ENCODE measurements at places on chromosomes 1 and 21.

- DNase-seq, result no peak
Measured at GRCh38 chr1:173113015-173113741, 62.4 kb upstream of the TNFSF18 start.

DNA sequence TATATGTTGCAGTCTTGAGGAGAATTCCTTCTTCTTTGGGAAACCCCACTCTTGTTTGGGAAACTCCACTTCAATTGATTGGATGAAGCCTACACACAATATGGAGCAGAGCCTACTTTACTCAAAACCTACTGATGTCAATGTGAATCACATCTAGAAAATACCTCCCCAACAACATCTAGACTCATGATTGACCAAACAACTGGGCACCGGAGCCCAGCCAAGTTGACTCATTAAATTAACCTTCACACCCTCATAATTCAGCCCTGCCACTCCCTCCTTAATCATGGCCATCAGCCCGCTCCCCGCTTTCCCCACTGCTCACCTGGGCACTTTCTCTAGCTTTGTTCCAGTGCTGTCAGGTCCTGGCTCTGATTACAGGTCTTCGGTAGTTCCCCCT is 208.1 kb upstream of the MAP1LC3C start:
- no peak for DNase-seq

DNA sequence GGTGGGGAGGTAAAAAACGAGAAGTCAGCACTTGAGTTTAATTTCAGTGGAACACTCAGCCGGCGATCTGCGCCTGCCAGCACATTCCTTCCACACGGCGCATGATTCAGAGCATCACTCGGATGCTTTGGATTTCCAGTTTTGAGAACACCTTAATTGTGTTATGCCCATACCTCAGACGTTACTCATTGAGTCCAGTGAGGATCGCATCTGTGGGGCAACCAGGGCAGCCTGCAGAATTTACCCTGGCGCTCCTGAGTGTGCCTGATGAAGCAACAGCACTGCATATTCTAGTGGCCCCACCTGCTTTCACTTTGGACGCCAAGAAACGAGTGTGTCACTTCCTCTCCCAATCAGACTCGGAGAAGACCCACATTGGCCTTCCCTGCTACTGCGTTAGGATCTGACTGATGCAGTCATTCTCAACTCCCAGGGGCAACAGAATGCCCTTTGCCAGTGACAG is 19.9 kb downstream of the FAM89A start:
- DNase-seq, result no peak

DNA sequence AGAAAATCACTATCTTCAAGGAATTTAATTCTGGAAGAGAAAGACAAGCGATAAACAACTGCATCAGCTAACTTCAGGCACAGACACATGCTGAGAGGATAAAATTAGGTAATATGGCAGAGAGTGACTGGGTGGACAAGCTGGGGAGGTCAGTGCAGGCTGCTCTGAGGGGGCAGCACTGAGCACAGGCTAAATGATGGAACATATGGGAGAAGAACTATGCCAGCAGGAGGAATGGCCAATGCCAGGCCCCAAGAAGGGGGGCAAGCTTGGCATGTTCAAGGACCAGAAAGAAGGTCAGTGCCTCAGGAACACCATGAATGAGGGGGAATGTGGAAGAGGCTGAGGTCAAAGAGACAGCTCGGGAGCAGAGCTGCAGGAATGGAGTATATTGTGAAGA is 190.7 kb upstream of the MAP1LC3C start:
- DNase-seq, result no peak

DNA sequence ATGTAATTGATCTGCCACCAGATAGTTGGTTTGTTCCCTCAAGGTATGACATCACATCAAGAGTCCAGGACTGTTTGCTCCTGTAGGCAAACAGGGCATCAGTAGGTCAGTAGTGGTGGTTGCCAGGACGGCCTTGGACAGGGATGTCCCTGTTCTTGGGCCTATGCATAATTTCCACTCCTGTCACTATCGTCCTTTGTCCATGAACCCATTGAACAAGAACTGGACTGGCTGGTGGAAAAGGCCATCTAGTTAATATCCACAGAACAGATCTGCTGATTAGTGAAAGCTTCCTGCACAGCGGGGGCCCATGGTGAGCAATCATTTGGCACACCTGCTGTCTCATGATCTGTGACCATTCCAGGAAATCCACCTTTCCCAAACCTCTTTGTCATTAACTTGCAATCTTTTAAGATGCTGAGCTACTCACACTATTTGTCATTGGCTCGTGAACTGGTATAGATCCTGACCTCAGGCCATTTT is 12.4 kb upstream of the BSDC1 start:
- DNase-seq, result peak; percentile 53

DNA sequence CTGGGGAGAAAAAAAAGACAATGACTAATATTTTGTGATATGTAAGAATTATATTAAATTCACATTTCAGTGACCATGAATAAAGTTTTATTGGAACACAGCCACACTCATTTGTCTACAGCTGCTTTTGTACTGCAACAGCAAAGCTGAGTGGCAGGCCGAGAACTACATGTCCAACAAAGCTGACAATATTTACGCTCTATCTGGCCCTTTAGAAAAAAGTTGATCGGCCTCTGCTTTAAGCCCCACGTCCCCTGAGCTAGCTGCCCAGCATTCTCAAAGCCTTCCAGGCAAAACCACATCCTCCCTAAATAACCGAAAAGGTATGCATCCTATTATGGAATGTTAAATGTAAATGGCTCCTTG is 8.6 kb downstream of the SLC2A1 start:
- no peak for DNase-seq

- no peak for DNase-seq
Measured at GRCh38 chr1:158013840-158014730, 20.6 kb downstream of the KIRREL1 start.

DNA sequence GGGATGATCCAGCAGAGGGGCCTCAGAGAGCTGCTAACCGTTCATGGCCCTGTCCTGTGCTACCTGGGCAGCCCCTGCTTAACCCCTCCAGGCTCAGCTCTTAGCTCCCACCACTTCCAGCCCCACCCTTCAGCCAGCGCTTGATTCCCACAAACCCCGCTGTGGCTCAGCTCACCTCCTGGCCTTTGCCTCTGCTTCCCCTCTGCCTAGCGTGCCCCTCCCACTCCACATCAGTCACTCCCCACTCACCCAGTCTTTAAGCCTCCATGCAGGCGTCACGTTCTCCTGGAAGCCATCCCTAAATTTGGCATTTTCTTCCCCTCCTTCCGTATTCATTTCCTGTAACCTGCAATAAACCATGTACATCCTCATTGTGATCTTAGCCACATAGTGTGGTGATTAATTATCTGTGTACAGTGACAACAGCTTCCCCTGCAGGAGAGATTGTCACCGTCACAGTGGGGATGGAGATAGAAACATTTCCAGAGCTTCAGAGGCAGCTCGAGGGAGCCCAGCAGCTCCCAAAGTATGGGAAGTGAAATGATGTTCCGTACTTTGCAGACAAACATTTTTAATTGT is 65.5 kb downstream of the EPHB2 start:
- no peak for DNase-seq

- DNase-seq, result no peak
Measured at GRCh38 chr21:45259206-45259840, 28.4 kb downstream of the POFUT2 start.

GRCh38 chr1:29256979-29257804 is 20.9 kb downstream of the PTPRU start:
- DNase-seq, result no peak

GRCh38 chr1:212871976-212872375 is 13.9 kb downstream of the FLVCR1 start:
- DNase-seq, result no peak

DNA sequence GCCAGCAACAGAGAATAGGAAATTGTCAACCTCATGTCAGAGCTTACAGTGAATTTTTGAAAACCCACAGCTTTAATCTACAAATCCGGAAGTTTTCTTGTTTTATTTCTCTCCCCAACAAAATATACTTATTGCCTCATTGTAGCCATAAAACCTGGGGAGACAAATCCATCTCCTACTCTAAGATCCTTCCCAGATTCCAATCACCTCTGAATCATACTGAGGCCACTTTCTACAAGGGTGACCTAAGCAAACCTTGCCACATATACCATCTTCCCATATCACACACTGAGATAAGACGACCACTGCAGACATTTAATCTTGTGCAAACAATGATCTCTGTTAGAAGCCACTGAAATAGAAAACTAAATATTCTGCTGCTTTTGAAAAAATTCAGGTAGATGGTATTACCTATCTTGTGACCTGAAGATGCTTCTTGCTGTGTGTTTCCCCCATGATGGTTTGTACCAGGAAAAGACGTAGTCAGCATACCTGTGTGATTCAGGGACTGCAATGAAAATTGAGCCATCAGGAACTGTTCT is 171.5 kb upstream of the DUSP10 start:
- no peak for DNase-seq

DNA sequence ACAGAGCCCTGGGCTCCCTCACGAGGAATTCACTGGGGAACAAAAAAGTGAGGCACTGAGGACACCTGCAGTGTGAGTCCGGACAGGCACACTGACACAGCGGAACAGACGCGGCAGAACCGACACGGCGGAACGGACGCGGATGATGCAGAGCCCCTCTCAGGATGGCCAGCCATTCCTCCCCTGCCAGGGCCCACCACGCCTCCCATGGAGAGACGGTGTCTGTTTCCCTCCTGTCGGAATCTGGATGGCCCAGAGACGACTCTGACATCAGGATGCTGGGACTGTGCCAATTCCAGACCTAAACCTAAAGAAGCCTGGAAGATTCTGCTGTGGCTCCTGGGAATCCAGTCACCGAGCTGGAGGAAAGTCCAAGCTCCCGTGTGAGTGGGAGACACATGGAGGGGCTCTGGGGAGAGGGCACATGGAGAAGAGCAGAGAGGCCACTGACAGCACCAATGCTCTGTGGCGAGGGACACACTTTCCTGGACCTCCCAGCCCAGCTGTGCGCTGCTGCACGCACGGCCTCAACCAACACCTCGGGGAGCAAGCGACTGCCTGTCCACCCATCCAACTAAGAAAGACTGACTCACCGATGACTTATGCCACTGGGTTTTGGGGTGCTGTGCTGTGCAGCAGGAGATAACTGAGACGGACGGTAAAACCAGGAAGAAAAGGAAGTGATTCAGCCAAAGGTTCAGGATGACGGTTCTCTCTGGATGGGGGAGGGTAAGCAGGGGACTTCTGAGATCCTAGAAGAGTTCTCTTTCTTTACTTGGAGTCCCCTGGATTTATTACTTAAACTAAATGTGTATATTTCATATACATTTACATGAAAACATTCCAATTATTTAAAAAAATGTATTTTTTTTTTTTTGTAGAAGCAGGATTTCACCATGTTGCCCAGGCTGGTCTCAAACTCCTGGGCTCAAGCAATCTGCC is 23.3 kb downstream of the ZBTB17 start:
- DNase-seq, result no peak

DNA sequence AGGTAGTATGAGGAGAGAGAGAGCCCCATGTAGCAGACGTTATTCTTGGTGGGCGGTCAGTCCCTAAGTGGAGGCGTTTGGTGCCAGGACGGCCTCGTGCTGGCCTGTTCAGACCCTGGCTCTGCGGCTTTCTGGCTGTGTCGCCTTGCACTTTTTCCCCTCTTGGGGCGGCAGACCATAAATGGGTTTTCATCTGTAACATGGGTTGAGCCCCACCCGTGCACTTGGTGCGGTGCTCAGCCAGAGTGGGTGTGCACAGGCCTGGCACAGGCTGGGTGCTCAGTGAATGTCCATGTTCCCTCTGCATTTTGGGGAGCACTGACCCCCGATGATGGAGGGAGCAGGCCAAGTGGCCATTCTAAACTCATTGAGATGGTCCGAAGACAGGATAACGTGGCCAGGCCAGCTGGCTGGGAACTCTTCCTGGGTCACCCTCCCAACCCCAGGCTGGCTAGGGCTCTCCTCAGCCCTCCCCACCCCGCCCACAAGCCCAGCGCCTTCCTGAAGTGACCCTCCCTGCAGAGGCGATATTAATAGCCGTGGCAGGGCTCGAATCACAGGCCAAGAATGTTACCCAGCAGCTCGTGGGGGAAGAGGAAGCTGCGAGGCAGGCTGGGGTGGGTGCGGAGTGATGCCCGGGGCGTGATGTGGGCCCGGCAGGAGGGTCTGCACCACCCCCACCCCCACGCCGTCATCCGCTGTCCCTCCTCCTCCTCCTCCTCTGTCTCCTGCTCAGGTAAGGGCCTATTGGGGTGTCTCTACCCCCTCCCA is 78.5 kb downstream of the ARHGEF10L start:
- DNase-seq, result peak; percentile 43

GRCh38 chr21:22649246-22649645 is 1651.0 kb downstream of the NCAM2 start:
- no peak for DNase-seq

GRCh38 chr1:170881268-170882265 is 53.8 kb upstream of the MROH9 start:
- DNase-seq, result no peak

GRCh38 chr1:199362996-199363395 is 664.5 kb upstream of the NR5A2 start:
- DNase-seq, result no peak

GRCh38 chr1:35894183-35894582 is 11.2 kb downstream of the AGO1 start:
- peak; percentile 23 for DNase-seq

DNA sequence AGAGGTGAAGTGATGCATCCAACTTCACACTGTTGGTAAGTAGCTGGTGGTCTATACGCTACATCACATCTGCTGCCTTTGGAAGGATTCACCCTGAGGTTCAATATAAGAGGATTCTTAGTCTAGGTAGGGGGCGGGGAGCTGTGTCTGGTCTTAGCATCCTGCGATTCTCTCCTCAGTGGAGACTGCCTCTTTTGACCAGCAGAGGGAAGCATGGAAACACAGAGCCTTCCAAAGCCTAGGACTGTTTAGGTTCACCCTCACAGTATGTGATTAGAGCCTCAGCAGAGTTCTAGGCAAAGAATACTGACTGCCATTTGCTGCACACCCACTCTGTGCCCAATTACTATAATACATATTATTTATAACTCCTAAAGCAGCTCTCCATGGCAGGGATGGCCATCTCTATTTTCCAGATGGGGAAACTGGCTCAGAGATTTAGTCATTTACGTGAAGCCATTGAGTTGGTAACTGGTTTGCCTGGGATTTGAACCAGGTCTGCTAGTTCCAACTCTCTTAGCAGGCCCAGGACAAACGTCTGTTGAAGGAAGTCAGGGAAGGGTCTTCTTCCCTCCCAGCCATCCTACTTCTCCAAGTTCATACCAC is 28.9 kb upstream of the EFCAB14 start:
- DNase-seq, result peak; percentile 58

DNA sequence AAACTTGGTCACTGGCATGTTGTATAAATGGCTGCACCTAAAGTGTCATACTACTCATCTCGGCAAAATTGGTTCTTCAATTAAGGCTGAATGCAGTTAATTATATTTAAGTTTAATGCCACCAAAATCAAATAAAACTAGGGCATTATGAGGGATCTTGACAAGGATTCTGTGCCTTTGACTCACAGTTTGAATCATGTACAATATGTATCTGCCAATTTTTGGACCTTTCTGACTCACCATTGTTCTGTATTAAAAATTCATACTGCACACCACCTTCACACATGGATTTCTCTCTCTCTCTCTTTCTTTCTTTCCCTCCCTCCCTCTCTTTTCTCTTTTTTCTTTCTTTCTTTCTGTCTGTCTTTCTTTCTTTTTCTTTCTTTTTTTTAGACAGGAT is 14.1 kb upstream of the STXBP3 start:
- DNase-seq, result no peak
